ENCODE measurements at places on chromosomes 16 and 17.

GRCh38 chr17:82178499-82179261 is 34.0 kb downstream of the CCDC57 start:
- DNase-seq: no peak

GRCh38 chr16:1208239-1208830 is 16.7 kb downstream of the TPSG1 start:
- DNase-seq: peak; percentile 10

GRCh38 chr16:27355610-27356009 is 41.8 kb downstream of the IL4R start:
- peak; percentile 51 for DNase-seq

GRCh38 chr17:74612046-74612445 is 11.5 kb downstream of the CD300E start:
- no peak for DNase-seq

DNA sequence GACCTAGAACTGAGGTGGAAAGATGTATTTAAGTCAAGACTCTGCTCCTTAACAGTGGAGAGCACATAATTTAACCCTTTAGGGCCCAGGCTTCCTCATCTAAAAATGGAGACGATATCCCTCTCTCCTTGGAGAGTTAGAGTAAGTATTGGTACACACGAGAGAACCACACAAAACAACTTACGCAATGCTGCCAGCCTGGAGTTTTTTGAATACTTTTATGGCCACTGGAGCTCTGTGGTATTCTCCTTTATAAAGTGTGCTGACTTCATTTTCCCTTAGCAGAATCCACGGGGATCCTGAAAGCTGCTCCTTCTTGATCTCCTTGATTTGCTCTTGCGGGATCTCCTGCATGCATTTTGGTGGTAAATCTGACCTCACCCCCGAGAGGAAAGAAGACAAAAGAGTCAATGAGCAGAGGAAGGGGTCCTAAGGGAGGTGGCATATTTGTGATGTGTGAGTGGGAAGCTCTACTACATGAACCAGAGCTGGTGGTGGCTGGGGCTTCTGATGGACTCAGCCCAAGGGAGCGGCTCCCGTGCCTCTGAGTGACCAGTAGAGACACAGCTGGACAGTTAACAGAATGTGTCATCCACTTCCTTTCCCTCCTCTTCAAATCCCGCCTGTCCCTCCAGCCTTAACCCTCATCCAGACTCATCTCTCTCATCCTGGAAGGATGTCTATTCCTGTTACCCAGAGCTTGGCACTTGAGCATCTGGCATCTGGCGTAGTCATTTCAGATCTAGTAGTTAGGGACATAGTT is 9.4 kb downstream of the MLKL start:
- no peak for DNase-seq

DNA sequence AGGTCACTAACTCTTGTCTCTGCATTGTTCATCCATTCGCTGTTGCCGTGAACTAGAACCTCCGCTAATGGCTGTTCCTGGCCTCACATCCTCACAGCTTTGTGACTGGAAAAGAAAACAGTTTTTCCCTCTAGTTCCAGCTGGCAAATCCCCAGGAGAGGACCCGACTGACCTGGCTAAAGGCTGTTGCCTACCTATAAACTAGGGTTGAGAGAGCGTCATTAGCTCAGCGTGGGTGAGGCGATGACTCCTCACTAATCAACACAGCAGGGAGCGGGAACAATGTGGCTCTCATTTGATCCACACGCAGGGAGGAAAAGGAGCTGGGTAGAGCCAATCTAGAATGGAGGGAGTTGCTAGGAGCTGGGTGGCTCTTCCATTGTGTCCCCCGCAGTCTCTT is 282.1 kb upstream of the IRX5 start:
- DNase-seq: no peak

DNA sequence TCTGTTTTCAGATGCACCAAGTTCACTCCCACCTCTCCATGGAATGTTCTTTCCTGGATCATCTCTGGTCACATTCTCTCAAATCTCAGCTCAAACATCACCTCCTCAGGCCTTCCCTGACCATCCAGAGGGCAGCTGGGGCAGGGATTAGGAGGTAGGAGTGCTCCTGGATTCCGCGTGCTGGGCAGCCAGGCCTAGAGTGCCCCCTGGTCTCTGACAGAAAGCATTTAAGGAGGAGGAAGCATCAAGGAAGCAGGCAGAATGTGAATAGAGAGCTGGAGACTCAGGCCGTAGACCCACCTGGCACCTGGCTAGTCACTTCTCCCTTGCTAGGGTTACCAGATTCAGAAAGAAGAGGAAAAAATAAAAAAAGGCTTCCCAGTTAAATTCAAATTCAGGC is 2.5 kb upstream of the CYB561 start:
- DNase-seq: no peak

- no peak for DNase-seq
These were observed 15.1 kb downstream of the PRKAR1A start for GRCh38 chr17:68527314-68527713.

- DNase-seq: no peak
These were observed 34.6 kb downstream of the TSC2 start for GRCh38 chr16:2082171-2082982.

DNA sequence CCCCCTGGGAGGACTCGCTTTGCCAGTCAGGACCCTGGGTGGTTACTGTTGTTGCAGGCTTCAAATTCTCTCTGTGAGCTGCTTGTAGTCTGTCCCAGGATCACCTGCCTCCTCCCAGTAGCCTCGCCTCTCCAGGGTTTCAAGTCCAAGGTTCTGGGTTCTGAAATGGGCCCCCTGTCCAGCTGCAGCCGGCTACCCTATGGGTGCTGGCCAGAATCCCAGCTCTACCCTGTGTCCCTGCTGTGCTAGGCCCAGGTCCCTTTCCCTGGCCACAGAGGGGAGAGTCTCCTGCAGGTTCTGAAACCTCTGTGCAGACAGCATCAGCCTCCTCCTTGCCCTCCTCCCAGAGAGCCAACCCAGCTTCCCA is 21.4 kb downstream of the UNC13D start:
- DNase-seq: no peak

DNA sequence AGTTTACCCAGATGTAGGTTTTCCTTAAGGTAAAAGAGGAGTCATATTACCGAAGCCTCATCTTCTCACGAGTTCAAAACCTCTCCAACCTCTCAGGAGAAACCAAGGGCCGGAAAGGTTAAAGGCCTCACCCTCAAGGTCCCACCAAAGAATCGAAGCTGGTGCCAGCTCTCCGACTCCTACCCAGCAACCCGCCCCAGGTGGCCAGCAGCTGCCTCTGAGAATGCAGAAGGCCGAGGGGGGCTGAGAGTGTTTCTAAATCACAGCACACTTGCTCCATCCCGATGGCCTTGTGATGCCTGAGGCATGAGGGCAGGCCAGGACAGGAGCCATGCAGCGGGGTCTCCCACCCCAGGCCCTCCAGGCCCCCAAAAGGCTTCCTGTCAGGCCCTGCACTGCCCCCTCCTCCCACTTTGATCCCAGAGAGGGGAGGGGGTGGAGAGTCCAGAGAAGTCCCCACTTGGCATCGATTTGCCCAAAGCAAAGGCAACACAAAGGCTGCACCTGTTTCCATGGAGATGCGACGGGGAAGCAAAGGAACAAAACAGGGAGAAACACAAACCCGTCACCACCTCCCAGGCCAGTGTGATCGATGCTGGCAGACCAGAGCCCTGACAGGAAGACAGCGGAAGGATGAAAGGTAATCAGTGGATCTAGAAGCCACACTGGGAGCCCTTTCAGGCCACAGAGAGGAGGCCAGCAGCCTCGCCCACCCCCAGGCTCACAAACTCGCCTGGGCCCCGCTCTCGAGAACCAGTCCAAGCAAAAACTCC is 39.0 kb downstream of the CUEDC1 start:
- no peak for DNase-seq

DNA sequence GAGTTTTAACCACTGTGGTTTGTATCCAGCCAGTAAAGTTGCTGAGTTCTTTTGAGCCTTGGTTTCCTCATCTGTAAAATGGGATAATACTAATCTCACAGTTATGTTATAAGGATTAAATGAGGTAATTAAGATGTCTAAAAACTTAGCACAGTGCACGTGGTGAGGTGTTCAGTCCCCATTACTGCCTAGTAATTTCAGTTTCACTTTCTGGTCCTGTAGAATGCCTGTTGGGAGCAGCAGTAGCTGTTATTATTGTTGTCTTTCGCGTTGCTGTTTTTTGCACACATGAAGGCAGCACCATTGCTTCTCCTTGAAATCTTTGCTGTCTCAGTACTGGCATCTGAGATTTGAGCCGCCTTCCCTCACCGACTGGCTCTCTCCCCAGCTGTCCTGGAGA is 182.4 kb downstream of the DNAH9 start:
- no peak for DNase-seq

DNA sequence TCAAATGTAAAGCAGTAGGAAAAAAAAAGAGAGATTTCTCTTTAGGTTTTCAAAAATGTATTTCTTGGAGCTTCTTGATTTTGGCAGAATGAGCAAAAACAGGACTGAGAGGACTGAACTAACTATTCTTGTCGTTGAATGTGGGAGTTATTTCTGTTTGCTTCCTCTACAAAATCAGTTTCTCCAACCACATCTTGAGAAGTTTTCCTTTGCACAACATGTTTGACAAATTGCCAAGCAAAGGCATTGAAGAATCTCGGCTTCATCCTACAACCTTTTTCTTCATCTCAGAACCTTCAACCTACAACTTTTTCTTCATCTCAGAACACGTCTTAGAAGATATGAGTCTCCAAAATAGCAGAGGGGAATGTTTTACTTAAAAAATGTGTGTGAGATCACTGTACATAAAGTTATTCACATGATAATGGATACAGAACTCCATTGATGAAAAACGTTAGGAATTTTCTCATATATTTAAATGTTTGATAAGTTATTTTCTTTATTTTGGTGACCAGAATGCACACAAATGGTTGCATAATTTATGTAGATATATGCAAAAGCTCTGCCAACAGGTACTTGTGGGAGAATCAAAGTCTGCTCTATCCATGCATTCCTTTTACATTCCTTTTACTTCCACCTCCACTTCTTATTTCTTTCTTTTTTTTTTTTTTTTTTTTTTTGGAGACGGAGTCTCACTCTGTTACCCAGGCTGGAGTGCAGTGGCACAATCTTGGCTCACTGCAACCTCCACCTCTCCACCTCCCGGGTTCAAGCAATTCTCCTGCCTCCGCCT is 370.0 kb downstream of the KCNJ2 start:
- DNase-seq: no peak

GRCh38 chr17:44120851-44121605 is 2.4 kb downstream of the HDAC5 start:
- DNase-seq: no peak

- DNase-seq: peak; percentile 42
These were observed at the start of gene PMFBP1 for GRCh38 chr16:72172105-72173034. Gene PMFBP1, minus strand, starts transcription at chr16:72172155. Its CDS starts 947 bp downstream, at chr16:72171208.

DNA sequence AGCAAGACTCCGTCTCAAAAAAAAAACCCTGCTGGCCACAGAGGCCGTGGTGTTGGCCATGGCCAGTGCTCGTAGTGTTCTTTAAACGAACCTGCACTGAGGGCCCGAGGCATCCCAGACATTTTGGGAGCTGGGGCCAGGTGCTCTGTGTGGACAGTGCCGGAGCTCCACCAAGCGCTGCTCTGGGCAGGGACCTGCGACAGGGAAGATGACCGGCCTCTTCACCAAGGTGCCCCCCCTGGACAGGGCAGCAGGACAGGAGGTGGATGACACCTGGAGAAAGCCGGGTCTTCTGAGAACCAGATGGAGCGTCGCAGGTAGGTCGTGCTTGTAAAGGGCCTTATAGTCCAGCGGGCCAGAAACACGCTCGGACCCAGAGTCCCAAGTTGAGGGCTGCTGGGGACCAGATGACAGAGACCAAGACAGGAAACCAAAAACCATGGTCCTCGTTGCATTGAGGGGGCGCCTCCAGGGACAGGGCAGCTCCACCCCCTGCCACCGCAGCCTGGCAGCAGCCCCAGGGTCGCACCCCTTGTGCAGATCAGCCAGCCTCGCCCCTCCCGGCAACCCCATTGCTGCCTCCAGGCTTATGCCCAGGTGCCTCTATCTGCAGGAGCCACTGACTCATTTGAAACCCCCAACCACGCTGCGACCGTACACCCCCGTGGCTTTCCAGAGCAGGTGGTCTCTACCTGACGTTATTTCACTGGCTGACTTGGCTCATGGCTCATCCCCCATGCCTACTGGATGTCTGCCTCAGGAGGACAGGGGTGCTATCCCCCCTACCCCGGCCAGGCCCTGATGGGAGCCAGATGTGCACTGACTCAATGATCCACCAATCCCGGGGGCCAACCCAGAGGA is 4.2 kb upstream of the NTN3 start:
- no peak for DNase-seq

- DNase-seq: peak; percentile 68
These were observed 7.1 kb upstream of the AKTIP start for GRCh38 chr16:53509906-53510703.

GRCh38 chr16:28187595-28188004 is 24.2 kb downstream of the XPO6 start:
- peak; percentile 61 for DNase-seq

- DNase-seq: no peak
These were observed 155.3 kb downstream of the CYB561 start for GRCh38 chr17:63290784-63291183.

- DNase-seq: no peak
These were observed 136.3 kb downstream of the KCNJ12 start for GRCh38 chr17:21512307-21513011.

DNA sequence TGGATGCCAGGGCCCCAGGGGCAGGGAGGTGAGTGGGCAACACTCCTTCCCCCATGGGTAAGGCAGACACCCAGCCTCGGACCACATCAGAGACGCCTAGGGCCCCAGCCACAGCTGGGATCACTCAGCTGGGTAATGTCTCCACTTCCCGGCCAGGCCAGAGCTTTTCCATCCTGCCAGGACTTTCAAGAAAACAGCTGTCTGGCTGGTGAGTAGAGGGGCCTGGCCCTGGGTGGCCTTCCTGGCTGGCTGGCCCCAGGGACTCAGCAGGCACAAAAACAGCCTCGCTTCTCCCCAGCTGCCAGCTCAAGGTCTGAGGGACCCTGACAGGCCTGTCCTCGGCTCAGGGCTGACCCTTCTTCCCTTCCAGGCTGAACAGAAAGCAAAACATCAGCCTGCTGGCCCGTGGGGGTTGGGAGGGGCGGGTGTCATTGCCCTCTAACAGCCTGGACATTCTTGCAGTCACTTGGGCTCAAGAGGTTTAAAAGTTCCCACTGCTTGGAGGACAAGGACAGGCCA is 45.3 kb upstream of the JPH3 start:
- no peak for DNase-seq

GRCh38 chr16:83579436-83579835 is 228.3 kb upstream of the HSBP1 start:
- DNase-seq: no peak

- no peak for DNase-seq
These were observed 4.4 kb downstream of the KRT27 start for GRCh38 chr17:40777971-40778370.

- no peak for DNase-seq
These were observed 52.7 kb upstream of the NOG start for GRCh38 chr17:56540836-56541235.

- no peak for DNase-seq
These were observed 66.3 kb downstream of the MPRIP start for GRCh38 chr17:17108451-17109049.
